NCI-H82 (cell line): ENCODE measurements at places on chromosomes 3 and 15.

DNA sequence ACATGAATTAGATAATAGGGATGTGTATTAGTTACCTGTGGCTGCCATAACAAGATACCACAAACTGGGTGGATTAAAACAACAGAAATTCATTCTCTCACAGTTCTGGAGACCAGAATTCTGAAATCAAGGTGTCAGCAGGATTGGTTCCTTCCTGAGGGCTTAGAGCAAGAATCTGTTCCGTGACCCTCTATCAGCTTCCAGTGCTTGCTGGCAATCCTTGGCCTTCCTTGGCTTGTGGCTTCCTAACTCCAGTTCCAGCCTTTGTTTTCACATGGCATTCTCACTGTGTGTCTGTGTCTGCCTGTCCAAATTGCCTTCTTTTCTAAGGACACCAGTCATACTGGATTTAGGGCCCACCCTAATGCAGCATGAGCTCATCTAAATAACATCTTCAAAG is 94.4 kb upstream of the NR2E3 start:
- no peak for DNase-seq

- DNase-seq = peak; percentile 15
Observed at GRCh38 chr3:124648551-124648950, 81.7 kb upstream of the UMPS start.

GRCh38 chr3:177426878-177427495 is 229.7 kb upstream of the TBL1XR1 start:
- no peak for DNase-seq

- no peak for DNase-seq
Observed at GRCh38 chr3:157147099-157147803, 12.7 kb downstream of the CCNL1 start.

- DNase-seq = peak; percentile 92
Observed at GRCh38 chr3:7518026-7518425, 657.1 kb downstream of the GRM7 start.

DNA sequence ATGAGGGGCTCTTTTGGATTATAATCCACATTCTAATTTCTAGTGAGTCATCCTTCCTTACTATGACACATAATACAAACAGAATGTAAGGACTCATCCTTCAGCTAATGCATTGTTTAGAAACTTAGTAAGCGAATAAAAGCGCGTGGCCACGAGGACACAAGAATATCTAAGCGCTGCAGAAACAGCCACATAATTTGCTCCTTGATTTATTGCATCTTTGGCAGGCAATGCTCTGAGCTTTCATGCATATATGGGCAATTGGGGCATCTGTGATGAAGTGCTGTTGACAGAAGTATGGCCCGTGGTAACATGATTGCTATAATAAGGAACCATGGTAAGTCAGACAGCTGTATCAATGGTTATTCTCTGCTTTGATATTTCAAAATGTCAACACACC is 191.3 kb upstream of the ZNF385D start:
- DNase-seq = no peak
